NCI-H1930 (cell line): ENCODE measurements at places on chromosomes 7 and 10.

GRCh38 chr10:119908166-119908565 lies 15.6 kb downstream of the SEC23IP start:
- no peak for DNase-seq

DNA sequence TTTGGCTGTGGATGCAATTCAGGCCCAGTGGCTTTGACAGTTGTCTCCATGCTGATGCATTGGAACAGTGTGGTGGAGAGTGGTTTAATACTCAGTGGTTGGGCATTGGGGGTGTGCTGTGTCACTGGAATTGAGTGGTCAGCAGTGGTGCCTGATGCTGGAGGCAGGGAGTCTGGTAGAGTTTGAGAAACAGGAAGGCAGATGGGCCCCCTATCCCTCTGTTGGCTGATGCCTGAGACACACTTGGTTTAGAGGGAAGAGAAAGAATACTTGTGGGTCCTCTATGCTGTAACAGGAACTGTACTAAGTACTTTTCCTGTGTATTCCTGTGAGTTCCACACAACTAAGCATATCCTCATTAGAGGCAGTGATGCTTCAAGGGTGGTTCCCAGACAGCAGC lies 55.4 kb downstream of the EEPD1 start:
- no peak for DNase-seq

- no peak for DNase-seq
Measured at GRCh38 chr7:40598915-40599314, 464.1 kb downstream of the SUGCT start.

- no peak for DNase-seq
Measured at GRCh38 chr10:20785174-20785573, 111.9 kb downstream of the NEBL start.

- DNase-seq = no peak
Measured at GRCh38 chr7:150994838-150995510, 4.2 kb downstream of the NOS3 start.

- DNase-seq = no peak
Measured at GRCh38 chr7:92415225-92415624, 32.1 kb upstream of the GATAD1 start.

- no peak for DNase-seq
Measured at GRCh38 chr10:20040012-20040411, 223.8 kb downstream of the PLXDC2 start.

GRCh38 chr7:72309476-72309875 lies 102.7 kb downstream of the CALN1 start:
- DNase-seq = no peak

DNA sequence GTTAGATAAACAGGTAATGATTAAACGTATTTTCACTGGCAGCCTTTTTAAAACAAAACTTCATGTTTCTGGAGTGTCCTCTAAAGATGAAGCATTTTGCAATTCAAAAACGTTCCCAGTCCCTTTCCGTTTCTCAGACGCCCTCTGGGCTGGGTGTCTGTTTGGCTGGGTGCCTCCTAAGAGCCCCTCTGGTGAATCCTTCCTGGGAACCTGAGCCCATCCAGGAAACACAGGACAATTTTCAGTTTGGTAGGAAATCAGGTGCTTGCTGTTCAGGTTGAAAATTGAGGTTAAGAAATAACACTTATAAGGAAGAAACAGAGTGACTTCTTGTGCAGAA lies 76.7 kb downstream of the CHN2 start:
- DNase-seq = no peak

DNA sequence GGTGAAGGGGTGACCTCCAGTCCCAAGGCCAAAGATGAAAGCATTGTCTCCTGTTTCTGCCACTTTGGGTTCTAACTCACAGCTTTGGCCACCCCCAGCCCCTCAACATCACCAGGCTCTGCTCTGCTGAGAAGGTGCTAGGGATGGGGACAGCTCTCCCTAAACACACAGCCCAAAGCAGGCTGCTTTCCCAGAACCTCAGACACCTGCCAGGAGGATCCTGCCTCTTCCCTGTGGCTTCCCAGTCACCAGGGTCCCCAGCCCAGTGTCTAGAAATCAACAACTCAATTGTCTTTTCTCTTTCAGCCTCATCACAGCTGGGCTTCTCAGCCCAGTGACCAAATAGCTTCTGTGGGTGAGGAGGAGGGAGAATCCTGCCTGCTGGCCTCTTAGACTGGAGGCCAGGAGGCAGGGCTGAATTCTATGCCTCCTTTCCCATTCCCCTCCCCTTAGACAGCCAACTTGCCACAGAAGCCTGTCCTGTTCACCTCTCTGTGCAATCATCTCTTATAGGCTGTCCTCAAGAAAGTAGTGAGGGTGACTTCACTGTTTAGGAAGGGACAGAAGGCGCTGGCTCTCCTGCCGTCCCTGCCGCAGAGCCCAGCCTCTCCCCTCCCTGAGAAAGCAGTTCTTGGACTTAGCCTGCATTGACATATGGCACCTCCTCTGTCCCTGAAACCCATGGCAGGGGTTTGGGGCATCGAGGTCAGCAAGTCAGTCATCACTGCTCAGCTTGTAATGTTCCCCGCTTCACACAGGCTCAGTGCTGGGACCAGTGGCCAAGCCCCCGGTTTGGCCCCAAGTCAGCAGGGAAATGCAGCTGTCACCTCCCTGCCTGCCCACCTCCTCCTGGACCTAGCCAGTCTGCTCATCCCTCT lies 3.7 kb downstream of the FGF8 start:
- DNase-seq = no peak

DNA sequence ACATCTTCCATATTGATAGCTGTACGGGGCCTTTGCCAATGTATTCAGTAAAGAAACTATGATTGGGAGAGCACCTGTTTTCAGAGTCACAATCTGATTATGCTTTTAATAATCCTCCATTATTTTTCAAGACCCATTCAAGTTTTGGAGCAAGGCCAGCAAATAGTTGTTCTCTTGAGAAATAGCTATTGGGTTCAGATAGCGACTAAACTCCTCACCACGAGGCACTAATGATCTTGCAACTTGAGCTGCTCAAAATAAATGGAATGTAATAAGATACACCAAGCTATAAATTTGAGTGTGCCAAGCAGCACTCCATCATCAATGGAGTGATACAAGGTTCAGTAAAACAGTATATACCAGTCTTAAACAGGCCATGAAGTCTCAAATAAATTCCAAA lies 7.4 kb upstream of the MALRD1 start:
- no peak for DNase-seq

GRCh38 chr7:118648002-118648401 lies 423.5 kb downstream of the ANKRD7 start:
- no peak for DNase-seq

GRCh38 chr10:71646037-71646436 lies 73.5 kb downstream of the C10orf105 start:
- DNase-seq = no peak

DNA sequence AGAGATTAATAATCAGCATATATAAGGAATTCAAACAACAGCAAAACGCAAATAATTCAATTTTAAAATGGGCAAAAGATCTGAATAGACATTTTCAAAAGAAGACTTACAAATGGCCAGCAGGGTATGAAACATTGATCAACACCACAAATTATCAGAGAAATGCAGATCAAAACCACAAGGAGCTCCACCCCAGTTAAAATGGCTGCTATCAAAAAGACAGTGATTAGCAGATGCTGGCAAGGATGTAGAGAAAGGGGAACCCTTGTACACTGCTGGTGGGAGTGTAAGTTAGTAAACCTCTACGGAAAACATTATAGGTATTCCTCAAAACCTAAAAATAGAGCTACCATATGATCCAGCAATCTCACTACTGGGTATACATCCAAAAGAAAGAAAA lies 128.0 kb upstream of the CACUL1 start:
- no peak for DNase-seq

GRCh38 chr10:133405844-133406527 lies 12.0 kb downstream of the MTG1 start:
- no peak for DNase-seq

DNA sequence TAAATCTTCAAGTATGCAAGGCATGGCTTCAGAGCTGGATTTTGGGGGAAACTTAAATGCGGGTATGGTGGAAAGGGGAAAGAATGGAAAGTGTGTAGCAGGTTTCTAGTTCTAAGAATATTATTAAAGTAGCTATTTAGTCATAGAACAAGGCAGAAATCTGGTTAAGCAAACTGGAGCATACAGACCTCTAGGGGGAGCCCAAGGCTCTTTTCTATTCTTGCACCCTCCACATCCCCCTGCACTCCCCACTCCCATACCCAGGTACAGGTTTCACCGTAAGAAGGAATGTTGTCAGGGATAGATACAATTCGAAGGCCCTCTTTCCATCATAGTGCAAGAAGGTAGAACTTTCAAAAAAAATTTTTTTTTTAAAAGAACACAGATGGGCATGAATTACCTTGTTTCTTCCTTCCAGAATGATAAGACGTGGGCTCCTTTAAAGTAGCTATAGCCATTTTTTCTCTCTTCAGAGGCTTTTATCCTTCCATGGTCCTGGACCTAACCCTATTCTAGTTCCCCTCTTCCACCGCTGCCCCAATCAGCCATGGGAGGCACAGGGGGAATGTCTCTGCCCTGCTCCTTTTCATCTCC lies 41.5 kb upstream of the SMIM30 start:
- peak; percentile 1 for DNase-seq

DNA sequence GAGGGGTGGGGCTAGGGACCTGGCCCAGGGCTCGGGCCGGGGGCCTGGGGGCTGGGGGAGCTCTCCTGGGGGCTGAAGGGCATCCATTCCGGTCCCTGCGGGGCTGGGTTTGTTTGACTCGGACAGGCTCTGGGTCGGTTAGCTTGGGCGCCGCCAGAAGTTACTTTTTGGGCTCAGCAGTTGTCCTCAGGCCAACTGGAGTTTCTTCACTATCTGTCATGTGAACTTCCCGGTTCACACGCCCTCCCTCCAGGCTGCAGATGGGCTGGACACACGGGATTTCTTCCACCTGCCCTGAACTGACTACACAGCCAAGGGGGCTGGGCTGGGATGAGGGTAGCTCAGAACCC lies 3.8 kb downstream of the SLC4A2 start:
- no peak for DNase-seq

DNA sequence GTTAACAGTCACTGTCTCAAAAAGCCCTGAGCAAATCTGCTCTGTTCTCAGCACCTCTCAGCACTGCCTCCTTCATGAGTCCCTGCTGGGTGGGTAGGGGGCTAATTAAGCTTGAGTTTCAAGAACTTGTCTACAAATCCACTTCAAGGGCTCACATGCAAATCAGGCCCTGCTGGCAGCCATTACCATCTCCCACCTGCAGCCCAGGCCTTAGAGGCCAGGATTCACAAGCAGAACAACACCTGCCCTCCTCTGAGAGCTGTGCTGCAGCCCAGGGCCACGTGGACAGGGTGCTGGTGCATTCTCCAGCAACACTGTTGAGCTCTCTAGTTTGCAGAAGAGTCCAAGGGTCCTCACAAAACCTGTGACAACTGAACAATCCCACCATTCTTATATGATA lies 119.2 kb downstream of the DPP6 start:
- DNase-seq = no peak

DNA sequence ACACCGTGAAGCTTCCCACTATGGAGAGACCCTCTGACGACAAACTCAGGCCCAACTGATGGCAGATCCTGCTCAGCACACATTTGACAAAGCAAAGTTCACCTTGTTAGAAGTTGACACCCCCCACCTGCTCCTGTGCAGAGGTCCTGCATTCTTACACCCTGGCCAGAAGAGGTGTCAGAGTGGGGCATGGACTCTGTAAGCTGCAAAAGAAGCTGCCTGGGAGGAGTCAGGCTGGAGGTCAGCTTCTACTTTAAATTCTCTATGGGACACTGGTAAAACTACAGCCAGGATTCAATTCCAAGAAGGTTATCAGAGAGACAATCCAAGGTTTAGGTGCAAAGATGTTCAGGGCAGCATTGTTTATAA lies 20.0 kb upstream of the TNS3 start:
- DNase-seq = no peak

- peak; percentile 68 for DNase-seq
Measured at GRCh38 chr7:95246831-95247370, 77.4 kb downstream of the PON1 start.

- DNase-seq = no peak
Measured at GRCh38 chr7:10706875-10707493, 266.7 kb upstream of the PHF14 start.

DNA sequence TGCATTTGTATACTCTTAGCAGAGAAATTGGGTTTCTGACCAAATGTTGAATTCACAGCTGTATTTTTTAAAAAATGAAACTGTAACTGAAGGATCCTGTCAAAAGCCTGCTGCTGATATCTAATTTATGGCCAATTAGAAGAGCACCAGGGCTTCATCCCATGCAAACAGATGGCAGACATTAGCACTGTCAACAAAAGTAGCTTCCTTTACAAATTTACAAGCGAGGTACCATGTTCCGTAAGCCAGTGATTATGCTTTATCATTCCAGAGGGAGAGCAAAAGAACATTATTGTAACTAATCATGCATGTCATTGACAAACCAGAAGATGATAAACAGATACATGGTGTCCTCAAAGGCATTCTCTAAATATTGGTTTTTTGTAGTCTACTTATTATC lies 177.2 kb upstream of the DKK1 start:
- no peak for DNase-seq

GRCh38 chr10:44969854-44970253 lies 8.8 kb downstream of the DEPP1 start:
- no peak for DNase-seq

DNA sequence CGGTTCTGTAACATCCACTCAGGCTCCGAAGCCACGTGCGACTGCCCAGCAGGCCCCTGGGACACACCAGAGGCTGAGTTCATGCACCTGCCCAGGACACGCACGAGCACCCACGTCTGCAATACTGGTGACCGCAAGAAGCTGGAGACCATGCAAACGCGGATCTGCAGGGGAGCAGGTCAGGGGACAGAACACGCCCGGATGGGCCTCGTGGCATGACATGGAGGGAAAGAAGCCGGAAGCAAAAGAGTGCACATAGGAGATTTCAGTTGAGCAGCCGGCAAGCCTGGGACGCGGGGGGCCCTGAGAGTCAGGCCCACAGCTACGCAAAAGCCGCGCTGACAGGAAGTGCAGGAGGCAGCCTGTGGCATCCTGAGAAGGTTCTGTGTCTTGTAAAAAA lies 73.7 kb downstream of the FOXL3 start:
- DNase-seq = no peak

DNA sequence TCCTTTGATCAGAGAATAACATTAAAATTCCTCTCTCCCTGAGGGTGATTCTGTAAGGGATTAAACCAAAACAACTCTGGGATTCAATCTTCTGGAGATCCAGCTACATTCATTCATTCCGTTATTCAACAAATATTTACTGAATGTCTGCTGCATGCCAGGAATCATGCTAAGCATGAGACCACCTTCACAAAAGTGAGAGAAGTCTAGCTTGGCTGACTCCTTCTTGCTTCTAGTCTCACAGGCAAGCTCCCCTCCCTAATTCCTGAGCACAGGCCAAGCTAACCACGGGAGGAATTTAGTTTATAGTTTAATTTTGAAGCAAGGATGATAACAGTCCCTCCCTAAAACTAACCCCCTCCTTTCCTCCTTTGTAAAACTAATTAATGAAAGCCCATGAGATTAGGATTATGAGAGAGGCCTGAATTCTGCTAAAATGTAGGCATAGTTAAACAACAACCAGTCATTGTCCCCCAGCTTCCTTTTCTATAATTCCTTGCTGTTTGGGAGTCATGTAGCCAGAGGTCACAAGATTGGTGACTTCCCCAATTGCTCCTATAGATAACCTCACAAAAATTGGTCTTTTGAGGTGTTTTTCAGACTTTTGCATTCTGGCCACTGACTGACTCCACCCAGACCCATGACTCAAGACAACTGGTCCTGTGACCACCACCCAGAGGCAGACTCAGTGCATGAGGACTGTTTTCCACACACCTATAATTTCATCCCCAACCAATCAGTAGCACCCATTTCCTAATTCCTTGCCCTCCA lies 113.5 kb downstream of the ITGB8 start:
- no peak for DNase-seq
